ENCODE measurements at places on chromosomes 6 and 20. TPM values are rescaled to one million over a fixed set of nuclear protein-coding genes. Genes with fewer than 3 reads are reported as not detected.

SEL1L2 gene
- total RNA-seq: not detected

DNA sequence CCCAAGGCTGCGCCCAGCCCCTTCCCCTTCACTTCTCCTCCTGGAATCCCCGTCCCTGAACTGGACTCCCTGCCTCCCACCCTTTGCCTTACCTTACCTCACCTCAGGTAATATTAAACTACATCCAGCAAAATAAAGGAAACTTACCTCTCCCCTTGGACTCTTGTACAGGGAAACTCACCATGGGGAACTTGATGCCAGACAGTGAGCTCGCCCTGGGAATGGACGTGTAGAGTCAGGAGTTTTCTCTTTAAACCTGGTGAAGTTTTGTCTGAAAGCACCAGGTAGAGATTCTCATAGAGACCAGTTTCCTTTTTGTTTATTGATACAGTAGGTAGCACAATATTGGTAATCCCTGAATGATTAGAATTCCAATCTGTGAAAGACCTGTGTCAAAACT is 544 bp upstream of the HLA-C start:
- no peaks in the 10 kb centered on the region for H3K4me1 ChIP-seq
- no peaks in the 10 kb centered on the region for H3K36me3 ChIP-seq
- no peak for DNase-seq
- peak overlapping the region; percentile 91 for H3K4me3 ChIP-seq
- H3K27me3 ChIP-seq: no peaks in the 10 kb centered on the region

PDYN gene
- total RNA-seq: not detected

SLC24A3 gene
- 17.1 TPM for total RNA-seq

DNA sequence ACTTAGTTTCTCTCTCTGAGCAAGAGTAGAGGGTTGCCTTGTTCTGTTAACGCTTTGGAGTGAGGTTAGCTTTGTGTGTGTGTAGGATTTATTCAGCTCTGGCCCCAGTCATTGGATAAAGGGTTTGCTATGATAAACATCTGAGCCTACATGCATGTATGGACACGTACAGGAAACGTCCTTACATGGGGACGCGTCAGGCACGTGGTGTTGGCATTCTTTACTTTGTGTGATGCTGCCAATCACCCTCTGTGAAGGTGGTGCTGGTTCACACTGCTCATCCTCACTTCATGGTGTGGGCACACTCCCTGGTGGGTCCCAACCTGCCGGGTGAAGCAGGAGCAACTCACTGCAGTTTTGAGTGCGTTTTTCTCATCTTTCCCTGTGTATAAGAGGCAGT is 53.4 kb upstream of the CD93 start:
- no peaks in the 10 kb centered on the region for H3K36me3 ChIP-seq
- peak; percentile 46 for DNase-seq
- no peak overlapping the region for H3K27ac ChIP-seq

GRCh38 chr6:66599541-66599940 is 892.5 kb upstream of the EYS start:
- no peak for DNase-seq
- no peaks in the 10 kb centered on the region for H3K4me1 ChIP-seq
- no peak overlapping the region for H3K4me3 ChIP-seq
- H3K36me3 ChIP-seq: no peaks in the 10 kb centered on the region
- H3K27ac ChIP-seq: no peak overlapping the region
- no peaks in the 10 kb centered on the region for H3K27me3 ChIP-seq

SLC25A27 gene
- total RNA-seq: 36.7 TPM

GRCh38 chr6:141744194-141744925 is 388.4 kb upstream of the GJE1 start:
- H3K4me3 ChIP-seq: no peak overlapping the region
- H3K4me1 ChIP-seq: no peaks in the 10 kb centered on the region
- H3K36me3 ChIP-seq: no peaks in the 10 kb centered on the region
- DNase-seq: no peak

GRCh38 chr6:66051812-66052211 is 344.8 kb upstream of the EYS start:
- no peak overlapping the region for H3K4me3 ChIP-seq
- H3K27ac ChIP-seq: no peak overlapping the region
- no peaks in the 10 kb centered on the region for H3K4me1 ChIP-seq
- H3K27me3 ChIP-seq: no peaks in the 10 kb centered on the region
- H3K36me3 ChIP-seq: no peaks in the 10 kb centered on the region

SLC52A3 gene
- total RNA-seq: not detected

GRCh38 chr20:4713401-4713800 is 8.3 kb upstream of the PRND start:
- no peaks in the 10 kb centered on the region for H3K36me3 ChIP-seq
- no peak for DNase-seq
- no peak overlapping the region for H3K27ac ChIP-seq
- no peaks in the 10 kb centered on the region for H3K4me1 ChIP-seq

GRCh38 chr6:42471142-42471541 is 19.4 kb upstream of the TRERF1 start:
- H3K4me3 ChIP-seq: no peak overlapping the region
- no peaks in the 10 kb centered on the region for H3K4me1 ChIP-seq
- no peaks in the 10 kb centered on the region for H3K36me3 ChIP-seq
